Muscle of back (tissue), 13 donors: ENCODE measurements at places on chromosomes 3 and 15. TPM values are rescaled to one million over a fixed set of nuclear protein-coding genes. Genes with fewer than 3 reads are reported as not detected.
A peak's percentile ranks its signal among the peaks of the same experiment; 100 is the strongest.

FBXL22 gene
- 31.7 TPM for polyA plus RNA-seq

USF3 gene
- polyA plus RNA-seq: 11.1 TPM

DNA sequence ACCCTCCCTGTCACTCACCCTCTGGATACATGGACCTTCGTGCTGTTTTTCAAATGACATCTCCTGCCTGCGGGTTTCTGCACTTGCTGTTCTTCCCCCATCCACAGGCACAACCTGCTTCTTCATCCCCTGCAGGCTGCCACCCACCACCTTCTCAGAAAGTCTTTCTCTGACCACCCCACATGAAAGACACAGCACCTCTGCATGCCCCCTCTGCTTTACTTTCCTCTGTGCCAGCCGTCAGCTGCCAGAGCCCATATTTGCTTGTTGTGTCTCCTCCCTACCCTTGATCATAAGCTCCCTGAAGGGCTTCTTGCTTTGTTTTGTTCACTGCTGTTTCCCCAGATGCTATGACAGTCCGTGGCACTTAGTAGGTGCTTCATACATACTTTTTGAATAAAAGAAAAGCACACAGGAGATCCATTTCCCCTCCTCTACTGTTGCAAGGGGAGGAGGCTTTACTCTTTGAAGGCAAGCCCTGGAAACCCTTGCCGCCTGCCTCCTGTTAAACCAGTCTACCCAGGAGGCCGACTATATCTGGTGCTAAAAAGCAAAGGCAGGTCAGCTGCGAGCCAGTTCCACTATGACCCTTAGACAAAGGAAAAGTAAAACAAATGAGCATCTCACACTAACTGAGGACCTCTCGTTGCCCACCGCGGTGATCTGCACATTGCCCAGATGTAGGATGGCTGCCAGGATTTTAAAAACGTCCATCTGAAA, 31.9 kb downstream of the MYO5C start:
- no peak for DNase-seq

GRCh38 chr3:41853540-41854196, 108.2 kb downstream of the ULK4 start:
- DNase-seq: no peak

- DNase-seq: peak; percentile 59
Observed at GRCh38 chr3:71582036-71582611, 1.4 kb downstream of the FOXP1 start.
